ENCODE measurements at places on chromosomes 12 and 14.

DNA sequence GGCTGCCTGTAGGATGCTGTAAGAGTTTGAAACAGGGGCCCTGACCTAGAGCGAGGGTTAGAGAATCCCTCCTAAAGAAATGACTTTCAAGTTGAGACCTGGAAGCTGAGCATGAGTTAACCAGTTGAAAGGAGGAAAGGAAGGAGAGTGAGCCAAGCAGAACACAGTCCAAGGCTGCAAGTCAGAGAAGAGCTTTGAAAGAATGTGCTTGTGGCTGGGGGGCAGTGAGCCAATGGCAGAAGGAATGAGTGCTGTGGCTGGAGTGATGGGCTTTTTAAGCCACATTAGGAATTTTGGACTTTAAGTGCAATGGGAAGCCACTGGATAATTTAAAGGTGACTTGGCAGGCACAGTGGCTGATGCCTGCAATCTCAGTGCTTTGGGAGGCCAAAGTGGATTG lies 18.1 kb downstream of the CDKN1B start:
- no peak for DNase-seq

DNA sequence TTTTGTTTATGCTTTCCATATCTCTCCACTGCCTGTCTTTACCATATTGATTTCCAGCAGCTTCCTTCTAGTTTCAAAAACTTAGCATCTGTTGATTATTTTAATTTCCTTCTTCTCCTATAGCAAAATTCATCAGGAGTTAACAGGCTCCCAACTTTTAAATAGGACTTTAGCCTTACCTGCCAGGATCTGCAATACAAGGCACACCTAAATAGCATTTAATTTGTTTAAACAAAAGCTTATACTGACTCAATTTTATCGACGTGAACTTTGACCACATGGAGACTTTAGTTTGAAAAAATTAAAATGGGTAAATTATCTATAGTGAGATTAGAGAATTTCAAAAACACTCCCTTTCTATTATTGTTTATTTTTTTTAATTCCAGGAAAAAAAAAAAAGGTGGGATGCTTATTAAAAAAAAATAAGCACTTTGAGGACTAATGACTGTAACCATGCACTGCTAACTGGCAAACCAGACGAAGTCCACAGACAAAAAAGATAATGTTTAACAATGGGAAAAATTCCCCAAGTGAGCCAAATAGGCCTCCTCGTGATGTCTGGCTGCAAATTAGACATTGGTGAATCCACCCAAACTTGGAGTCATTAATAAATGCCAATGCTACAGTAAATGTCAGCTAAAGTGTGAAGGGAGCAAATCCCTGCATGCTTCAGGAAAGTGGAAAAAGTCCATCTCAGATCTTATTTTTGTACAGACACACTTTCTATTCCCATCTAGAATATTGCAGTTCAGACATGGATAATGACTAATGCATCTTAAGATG lies 40.7 kb downstream of the RMST start:
- no peak for DNase-seq

DNA sequence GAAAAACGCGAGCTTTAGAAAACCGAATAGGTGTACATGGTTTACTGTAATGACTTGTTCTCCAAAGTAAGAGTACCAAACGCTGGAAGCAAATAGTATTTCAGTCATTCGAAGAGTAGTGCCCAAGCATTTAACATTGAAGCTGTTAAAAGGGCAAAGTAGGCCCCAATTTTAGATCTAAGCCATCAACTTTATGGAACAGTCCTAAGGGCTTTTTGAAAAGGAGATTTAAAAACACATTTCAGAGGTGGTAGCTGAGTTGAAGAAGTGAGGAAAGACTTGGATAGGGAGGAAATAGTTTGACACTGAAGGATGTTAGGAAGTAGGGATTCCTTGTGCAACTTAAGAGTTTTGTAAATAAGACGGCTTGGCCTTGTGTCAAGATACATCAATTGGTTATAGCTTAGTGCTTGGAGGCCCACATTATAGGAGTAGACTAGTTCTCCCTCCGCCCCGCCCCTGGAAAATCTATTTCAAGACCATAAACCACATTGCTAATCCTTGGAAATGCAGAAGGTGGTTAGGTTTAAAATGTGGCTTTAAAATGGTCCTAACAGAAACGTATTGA lies 783 bp upstream of the TUBA1B start:
- no peak for DNase-seq

- no peak for DNase-seq
These were observed 283 bp downstream of the LMO3 start for GRCh38 chr12:16605642-16606116.

DNA sequence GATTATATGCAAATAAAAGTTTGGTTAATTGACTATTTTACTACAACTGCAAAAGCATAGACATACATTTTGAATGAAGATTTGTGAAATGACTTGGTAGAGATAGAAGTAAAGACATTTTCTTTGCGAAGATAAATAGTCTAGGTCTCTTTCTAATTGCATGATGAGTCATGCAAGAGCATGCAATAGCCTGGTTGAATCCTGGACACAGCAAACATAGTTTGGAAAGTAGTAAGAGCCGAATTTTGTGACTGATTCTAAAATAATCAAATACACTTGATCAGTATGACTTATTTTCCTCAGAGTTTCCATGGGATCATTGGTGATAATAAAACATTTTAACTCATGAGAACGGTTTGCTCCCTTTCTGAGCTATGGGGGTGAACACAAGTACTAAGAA lies 27.7 kb upstream of the CAND1 start:
- DNase-seq, result no peak
